ENCODE measurements at places on chromosomes 4 and X.

GRCh38 chr4:74134500-74134852, 23.4 kb upstream of the MTHFD2L start:
- DNase-seq, result no peak

GRCh38 chr4:63831590-63832155, 577.6 kb downstream of the TECRL start:
- no peak for DNase-seq

- no peak for DNase-seq
Observed at GRCh38 chr4:105944540-105944939, 49.3 kb downstream of the NPNT start.

GRCh38 chrX:132776486-132777210, 181.8 kb downstream of the HS6ST2 start:
- DNase-seq, result no peak

DNA sequence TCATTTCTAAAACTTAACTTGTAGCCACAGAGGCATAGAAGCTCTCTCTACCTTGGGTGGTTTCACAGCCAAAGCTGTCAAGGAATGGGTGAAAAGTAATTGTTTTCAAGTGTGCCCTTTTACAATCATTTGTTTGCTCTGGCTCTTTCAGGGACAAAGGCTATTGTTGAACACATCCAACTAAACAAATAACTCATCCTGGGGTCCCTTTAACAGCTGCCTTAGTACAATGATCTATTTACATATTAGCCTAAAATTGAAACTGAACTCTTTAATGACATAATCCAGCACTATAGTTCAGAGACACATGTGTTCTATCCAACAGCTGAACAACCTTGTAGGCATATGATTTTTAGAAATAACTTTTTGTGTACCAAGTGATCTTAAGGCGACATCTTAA, 3.7 kb downstream of the HHIP start:
- DNase-seq, result no peak

- DNase-seq, result no peak
Observed at GRCh38 chr4:46081248-46081647, 42.6 kb downstream of the GABRG1 start.

Measured in RPMI8226 (cell line).